Esophagus muscularis mucosa (tissue), 4 donors: ENCODE measurements at places on chromosomes 6 and 20. TPM values are rescaled to one million over a fixed set of nuclear protein-coding genes. Genes with fewer than 3 reads are reported as not detected.
A peak's percentile ranks its signal among the peaks of the same experiment; 100 is the strongest.

DNA sequence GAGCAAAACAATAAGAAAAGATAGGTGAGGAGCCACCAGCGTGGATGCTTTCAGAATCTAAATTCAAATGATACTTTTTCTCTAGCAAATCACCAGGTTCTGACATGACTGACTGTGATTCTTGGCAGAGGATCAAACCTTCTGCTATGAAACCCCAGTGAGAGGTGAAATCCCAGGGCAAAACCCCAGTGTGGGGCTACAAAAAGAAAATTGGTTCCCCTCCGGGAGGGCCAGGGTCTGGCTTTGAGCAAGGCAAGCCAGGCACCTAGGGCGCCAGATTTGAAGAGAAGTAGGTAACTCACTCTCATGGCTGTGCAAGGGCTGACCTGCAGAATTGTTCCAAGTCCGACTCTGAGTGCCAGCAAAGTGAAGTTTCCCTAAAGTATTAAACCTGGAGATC, 20.2 kb upstream of the RALGAPA2 start:
- no peaks in the 10 kb centered on the region for H3K36me3 ChIP-seq
- H3K27me3 ChIP-seq: no peaks in the 10 kb centered on the region
- H3K4me3 ChIP-seq: no peak overlapping the region
- H3K4me1 ChIP-seq: no peaks in the 10 kb centered on the region
- peak overlapping the region; percentile 32 for H3K27ac ChIP-seq

GRCh38 chr6:131353876-131354275, 218.6 kb downstream of the AKAP7 start:
- no peaks in the 10 kb centered on the region for H3K27me3 ChIP-seq
- no peak for DNase-seq
- no peaks in the 10 kb centered on the region for H3K36me3 ChIP-seq
- H3K4me1 ChIP-seq: no peaks in the 10 kb centered on the region
- H3K27ac ChIP-seq: no peak overlapping the region

- no peaks in the 10 kb centered on the region for H3K4me1 ChIP-seq
- no peak for DNase-seq
- no peaks in the 10 kb centered on the region for H3K27me3 ChIP-seq
- no peak overlapping the region for H3K27ac ChIP-seq
- H3K4me3 ChIP-seq: no peak overlapping the region
These were observed 17.6 kb upstream of the EZR start for GRCh38 chr6:158836625-158837311.

WFDC12 gene
- total RNA-seq: not detected

SLC52A3 gene
- not detected for total RNA-seq
